ENCODE measurements at places on chromosomes 2 and 18.

- no peak for DNase-seq
These were observed 1.8 kb downstream of the TLK1 start for GRCh38 chr2:171158790-171159371.

- no peak for DNase-seq
These were observed 12.6 kb downstream of the TMEM131 start for GRCh38 chr2:97983134-97983533.

DNA sequence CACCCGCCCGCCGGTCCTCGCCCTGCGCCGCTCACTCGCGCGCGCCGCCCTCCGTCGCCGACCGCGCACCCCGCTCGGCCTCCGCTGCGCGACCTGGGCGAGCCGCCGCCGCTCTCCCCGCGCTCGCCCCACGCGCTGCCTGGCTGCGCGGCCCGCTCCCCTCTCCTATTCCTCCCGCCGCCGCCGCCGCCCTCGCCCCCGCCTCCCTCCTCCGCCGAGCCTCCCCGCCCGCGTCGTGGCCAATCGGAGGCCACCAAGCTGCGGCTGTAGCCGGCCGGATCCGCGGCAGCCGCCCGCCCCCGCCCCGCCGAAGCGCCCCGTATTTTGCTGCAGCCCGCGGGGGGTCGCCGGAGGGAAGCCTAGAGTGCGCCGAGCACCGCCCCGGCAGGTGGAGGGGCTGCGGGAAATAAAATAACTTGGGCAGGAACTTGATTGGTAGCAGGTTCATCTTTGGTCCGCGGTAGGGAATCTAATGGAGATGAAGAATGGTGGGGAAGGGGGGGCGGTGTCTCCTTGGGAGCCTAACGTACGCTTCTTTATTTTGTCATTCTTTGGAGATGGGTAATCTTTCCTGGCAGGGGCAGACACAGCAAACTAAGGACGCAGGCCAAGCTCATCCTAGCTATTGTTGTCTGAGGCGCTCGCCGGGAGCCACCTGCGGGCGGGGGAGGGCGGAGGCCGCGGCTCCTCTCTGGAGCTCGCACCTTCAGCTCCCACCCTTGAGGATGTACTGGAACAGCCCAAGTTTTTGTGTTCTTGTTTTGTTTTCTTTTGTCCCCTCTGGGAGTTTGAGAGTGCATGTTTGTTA lies 1.1 kb upstream of the CDH2 start:
- DNase-seq, result no peak

GRCh38 chr18:74522635-74523548 lies 11.4 kb upstream of the CNDP1 start:
- no peak for DNase-seq

- DNase-seq, result no peak
These were observed 146.0 kb downstream of the VAPA start for GRCh38 chr18:10059610-10060468.
